IPS DF 19.7 (cell line): ENCODE measurements at places on chromosomes 7 and 10.
A peak's percentile ranks its signal among the peaks of the same experiment; 100 is the strongest.

DNA sequence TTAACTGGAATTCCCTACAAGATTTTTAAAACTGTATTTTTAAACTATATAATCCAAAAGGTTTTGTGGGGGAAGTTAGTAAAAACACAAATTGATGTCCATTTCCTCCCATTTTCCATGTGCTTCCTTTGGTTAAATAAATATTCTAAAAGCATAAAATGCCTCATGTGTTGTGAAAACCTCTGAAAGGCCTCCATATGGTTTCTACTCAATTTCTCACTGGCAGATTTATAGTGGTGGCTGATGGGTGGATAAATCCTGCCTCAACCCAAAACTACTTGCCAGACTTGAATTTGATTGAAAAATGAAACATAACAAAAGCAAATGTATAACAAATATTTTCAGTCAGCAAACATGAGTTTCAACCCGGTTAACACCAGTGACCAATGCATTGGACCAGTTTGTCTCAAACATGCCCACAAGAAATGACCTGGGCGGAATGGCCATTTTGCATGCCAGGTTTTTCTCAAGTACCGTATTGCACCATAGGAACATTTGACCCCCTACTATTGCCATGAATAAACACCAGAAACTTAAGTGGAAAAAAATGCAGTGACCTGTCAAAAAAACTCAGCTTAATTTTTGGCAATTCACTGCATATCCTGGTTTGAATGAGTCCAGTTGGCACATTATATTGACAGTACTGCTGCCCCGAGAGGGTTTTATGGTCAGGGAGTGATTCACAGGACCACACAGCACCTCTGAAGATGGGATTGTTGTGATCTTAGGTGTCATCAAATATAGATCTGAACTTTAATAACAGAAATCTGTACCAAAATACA is 454.6 kb upstream of the ANKRD30A start:
- DNase-seq, result no peak

GRCh38 chr10:117086546-117086945 is 51.5 kb downstream of the VAX1 start:
- DNase-seq, result no peak

DNA sequence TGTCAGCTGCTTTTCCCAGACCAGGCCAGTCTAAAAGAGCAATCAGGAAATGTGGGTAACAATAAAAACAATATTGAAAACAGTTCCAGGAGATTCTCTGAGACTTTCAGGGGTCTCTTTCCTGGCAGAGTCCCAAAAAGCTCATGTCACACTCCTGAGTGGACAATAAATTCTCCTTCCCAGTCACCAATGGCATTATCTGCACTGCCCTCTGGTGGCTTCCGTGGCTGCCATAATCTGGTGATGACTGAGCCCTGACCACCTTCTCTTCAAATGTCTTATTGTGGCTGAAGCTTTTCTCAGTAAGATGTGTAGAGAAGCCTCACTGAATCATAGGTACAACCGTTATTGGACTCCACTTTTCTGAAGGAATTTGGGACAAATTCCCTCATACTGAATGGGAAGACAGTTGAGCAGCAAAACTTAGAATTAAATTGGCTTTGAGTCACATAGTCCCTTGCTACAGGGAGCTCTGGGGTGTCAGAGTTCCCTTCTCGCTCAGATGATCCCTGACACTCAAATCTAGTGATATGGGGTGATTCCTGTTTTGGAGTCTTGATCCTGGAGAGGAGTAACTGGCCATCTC is 24.4 kb upstream of the ASAH2 start:
- DNase-seq, result no peak

DNA sequence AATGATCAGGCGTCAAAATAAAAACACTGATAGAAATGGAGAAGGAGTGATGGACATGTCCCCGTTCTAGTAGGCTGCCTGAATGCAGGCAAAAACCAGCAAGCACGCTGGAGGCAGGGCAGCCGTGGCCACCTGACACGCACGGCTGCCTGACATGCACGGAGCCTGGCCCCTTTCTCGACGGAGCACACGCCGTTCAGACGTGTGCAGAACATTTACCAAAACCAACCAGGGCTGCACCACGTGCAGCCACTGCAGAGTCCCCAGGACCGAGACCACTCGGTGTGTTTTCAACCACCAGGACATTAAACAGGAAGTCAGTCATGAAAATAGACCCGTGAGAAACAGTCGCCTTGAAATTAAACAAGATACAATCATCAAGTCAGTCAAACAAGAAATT is 61.9 kb upstream of the NKX6-2 start:
- DNase-seq, result no peak

- no peak for DNase-seq
These were observed 17.7 kb upstream of the NRP1 start for GRCh38 chr10:33352175-33352574.

- DNase-seq, result no peak
These were observed 83.5 kb downstream of the ADK start for GRCh38 chr10:74234569-74234968.

GRCh38 chr7:157139810-157140510 is 1.2 kb downstream of the UBE3C start:
- no peak for DNase-seq

DNA sequence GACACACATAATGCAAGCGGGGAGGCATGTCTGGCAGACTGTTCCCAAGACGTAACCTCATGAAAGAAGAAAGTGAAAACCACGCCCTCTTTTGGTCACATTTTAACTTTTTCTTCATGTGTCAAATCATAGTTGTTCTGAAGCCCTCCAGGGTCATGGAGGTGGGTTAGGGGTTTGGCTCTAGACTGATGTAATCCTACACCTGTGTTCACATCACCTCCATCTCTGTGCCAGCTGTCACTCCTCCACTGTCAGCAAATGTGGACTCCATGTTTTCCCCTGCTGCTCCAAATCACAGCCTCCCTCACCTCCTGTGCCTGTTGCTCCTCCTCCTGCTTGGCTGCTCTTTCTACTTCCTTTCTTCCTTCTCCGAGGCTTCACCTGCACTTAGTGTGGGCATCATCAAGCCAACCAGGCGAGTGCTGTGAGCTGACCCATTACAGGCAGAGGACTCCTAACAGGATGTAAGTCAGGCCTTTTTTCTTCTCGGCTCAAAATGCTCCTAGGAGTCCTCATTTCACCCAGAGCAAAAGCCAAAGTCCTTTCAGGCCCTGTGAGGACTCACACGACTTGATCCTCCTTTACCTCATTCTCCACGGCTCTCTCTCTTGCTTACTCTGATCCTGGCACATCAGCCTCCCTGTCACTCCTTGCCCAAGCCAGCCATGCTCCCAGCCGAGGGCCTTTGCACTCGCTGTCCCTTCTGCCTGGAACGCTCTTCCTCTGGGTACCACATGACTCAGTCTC is 66.4 kb upstream of the IFRD1 start:
- DNase-seq, result peak; percentile 20

DNA sequence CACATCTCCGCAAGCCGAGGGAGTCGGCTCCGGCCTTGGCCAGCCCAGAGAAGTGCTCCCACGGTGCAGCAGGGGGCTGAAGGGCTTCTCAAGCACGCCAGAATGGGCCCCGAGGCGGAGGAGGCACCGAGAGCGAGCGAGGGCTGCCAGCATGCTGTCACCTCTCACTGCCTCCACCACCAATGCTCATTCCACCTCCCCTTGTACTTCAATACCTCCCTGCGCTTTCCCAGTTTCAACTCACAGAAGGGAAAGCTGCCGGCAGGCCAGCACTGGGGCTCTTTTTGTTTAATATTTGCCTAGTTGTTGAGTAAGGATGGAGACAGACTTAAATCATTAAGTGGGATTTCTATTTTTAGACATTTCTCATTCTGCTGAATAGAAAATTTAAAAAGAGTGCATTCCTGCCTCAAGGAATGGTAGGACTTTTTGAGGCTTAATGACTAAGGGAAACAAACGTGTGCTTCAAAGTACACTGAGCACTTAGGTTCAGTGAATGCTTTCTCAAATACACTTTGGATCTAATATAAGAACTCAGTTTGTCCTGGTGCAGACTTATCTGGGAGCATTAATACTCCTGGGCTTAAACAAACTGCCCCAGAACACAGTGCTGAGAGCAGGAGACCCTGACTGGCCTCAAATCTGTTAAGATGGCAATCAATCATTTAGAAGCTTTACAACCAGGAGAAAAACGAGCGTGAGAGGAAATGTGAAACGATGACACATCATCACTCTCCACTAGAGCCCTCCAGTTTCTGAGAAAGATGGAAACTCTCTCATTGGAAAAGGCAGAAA is 131.2 kb downstream of the RALA start:
- no peak for DNase-seq

- DNase-seq, result no peak
These were observed 7.3 kb downstream of the TFPI2 start for GRCh38 chr7:93883078-93883916.

GRCh38 chr7:159008417-159008816 is 136.2 kb downstream of the VIPR2 start:
- DNase-seq, result no peak

GRCh38 chr7:26910221-26910620 is 45.8 kb upstream of the SKAP2 start:
- peak; percentile 15 for DNase-seq

GRCh38 chr7:114409750-114410149 is 4.9 kb upstream of the FOXP2 start:
- no peak for DNase-seq

DNA sequence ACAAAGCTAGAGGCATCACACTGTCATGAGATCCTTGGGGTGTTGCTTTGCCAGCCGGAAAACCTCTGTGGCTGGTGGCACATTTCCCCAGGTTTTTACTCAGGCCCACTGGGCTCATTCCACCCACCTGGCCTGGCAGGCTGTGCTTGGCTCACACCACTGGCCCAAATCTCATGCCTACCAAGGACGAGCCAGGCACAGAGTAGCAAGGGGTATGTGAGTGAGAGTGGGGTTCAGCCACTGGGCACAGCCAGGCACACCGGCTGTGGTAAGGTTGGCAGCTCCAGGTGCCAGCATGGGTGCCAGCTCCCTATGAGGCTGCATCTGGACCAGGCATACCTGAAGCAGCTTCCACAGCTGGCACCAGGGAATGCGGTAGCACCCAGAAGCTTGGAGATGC is 21.4 kb downstream of the STEAP1 start:
- DNase-seq, result no peak

DNA sequence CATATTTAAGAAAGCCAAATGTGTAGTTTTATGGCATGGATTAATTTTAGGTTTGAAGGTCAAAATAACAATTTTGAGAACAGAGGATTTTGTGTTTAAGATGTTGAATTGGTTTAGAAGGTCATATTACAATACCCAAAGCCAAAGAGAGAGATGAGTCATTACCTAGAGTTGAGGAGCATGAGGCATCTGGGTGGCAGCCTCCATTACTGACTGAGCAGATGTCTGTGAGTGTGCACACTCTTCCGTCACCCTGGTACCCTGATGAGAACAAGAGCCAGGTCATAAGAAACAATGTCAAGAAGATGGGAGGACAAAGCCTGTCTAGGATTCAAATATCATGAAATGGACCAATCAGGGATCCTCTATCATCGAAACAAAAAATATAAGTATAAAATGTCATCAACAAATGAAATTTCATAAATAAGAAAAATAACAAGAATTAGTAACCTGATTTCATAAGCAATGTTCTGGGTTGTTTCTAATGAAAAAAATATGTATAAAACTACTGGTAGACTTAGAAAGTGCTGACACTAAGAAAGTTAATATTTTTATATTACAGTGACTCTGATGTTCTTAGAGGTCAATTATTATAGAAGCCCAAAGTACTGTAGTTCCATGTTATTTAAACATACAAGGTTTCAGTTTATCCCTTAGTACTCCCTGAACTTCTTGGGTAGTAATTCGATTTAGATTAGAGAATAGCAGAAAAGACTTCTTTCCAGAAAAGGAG is 20.0 kb downstream of the CUBN start:
- DNase-seq, result no peak

DNA sequence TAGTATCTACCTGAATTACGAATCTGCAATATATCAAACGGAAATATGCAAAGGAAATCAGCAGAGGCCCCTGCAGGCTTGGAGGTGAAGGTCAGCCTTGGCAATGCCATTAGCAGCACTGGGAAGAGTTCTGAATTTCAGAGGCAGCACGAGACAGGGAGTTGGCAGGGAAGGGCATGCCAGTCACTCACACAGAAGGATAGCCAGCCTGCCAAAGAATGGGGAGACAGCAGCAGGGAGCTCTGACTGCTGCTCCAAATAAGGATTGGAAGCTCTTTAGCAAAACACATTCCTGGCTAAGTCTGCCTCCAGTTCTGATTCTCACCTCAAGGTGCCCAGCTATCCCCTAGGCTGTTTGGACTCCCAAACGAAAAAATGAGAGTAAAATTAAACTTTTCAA is 188.0 kb downstream of the PDE1C start:
- DNase-seq, result peak; percentile 3

GRCh38 chr10:63661347-63661746 is 140.1 kb downstream of the REEP3 start:
- DNase-seq, result no peak

DNA sequence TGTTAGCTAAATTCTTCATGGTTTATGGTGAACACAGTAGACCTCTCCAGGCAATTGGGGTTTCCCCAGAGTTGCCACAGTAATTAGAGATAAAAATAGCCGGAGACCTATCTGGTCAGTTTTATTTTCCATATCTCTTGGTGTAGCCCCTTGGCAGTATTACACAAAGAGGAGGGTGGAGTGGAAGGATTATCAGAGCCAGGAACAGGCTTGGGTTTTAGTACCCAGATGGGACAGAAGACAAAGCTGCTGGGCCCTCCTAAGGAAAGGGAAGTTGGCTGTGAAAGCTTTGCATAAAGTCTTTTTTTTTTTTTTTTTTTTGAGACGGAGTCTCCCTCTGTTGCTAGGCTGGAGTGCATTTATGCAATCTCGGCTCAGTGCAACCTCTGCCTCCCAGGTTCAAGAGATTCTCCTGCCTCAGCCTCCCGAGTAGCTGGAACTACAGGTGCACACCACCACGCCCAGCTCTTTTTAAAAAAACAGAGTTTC is 9.7 kb downstream of the ZSCAN21 start:
- no peak for DNase-seq

- no peak for DNase-seq
These were observed 6.0 kb downstream of the MBLAC1 start for GRCh38 chr7:100132697-100133151.

GRCh38 chr10:52491246-52491995 is 177.3 kb downstream of the DKK1 start:
- no peak for DNase-seq

DNA sequence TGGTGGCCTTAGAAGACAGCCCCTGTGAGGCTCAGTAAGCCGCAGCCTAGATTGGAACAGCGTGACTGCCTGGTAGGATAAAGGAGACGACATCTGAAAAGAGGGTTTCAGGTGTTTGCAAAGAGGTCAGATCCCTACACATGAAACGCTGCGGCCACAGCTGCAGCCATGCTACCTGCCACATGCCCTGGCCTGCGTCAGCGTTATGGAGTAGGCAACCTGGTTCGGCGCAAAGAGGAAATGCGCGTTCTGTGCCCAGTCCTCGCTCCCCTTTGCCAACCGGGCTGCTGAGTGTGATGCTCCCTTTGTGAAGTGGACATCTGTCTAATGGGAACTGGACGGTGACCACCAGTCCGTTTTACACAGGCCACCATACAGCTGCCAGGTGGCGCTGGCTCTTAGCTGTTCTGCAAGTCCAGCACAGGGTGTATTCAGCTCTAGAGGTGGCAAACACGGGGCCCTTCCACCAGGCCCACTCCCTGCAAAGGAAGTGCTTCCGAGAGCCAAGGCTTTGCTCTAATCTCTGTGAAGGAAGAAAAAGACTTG is 160.3 kb downstream of the CELF2 start:
- no peak for DNase-seq
